ENCODE measurements at places on chromosomes 16 and 17. TPM values are rescaled to one million over a fixed set of nuclear protein-coding genes. Genes with fewer than 3 reads are reported as not detected.

DNA sequence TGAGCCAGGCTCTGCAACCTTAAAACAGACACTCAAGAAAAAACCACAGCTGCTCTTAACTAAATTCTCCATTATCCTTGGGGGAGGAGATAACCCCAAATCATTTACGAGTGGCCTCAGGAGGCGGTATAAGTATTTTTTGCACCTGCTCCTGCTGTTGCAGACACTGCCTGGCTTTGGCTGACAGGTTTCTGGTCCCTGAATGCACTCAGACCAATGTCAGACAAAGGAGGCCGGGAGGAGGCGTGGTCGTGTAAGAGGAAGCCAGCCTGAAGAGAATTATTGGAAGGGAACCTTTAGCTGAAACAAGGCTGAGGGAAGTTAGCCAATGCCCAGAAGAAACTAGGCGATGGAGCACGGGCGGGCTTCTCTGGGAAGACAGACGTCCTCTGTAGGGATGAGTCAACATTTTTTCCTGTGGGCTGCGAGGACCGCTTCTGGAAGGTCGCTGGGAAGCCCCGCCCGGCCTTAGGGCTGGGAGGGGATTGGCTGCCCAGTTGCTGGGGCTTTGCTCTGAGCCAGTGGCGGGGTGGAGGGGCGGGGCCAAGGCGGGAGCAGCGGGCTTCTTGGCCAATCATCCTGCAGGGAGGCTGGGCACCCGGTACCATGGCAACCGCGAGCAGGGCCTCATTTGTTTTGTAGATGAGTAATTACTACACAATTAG is 82.3 kb downstream of the CCDC182 start:
- no peaks in the 10 kb centered on the region for H3K36me3 ChIP-seq
- peak overlapping the region; percentile 83 for H3K27ac ChIP-seq
- peak overlapping the region; percentile 44 for H3K4me3 ChIP-seq
- DNase-seq: peak; percentile 100
- no peaks in the 10 kb centered on the region for H3K27me3 ChIP-seq

DNA sequence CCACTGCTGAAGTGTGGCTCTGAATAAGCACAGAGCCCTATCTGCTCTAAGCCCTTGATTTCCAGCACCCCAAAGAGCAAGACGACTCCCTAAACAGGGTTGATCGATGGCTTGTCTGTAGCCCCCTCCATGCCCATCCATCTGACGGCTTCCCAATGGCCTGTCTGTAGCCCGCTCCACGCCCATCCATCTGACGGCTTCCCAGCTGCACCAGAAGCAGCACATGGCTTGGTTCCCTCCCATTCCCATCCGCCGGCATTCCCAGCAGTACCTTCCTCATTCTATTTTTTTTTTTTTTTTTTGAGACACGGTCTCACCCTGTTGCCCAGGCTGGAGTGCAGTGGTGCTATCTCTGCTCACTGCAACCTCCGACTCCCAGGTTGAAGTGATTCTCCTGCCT is 64.5 kb downstream of the RBFOX3 start:
- no peaks in the 10 kb centered on the region for H3K36me3 ChIP-seq
- H3K27me3 ChIP-seq: peaks cover 96% of the 10 kb centered on the region
- H3K4me3 ChIP-seq: no peak overlapping the region
- H3K4me1 ChIP-seq: no peaks in the 10 kb centered on the region

The IL17C gene
- not detected for total RNA-seq

DNA sequence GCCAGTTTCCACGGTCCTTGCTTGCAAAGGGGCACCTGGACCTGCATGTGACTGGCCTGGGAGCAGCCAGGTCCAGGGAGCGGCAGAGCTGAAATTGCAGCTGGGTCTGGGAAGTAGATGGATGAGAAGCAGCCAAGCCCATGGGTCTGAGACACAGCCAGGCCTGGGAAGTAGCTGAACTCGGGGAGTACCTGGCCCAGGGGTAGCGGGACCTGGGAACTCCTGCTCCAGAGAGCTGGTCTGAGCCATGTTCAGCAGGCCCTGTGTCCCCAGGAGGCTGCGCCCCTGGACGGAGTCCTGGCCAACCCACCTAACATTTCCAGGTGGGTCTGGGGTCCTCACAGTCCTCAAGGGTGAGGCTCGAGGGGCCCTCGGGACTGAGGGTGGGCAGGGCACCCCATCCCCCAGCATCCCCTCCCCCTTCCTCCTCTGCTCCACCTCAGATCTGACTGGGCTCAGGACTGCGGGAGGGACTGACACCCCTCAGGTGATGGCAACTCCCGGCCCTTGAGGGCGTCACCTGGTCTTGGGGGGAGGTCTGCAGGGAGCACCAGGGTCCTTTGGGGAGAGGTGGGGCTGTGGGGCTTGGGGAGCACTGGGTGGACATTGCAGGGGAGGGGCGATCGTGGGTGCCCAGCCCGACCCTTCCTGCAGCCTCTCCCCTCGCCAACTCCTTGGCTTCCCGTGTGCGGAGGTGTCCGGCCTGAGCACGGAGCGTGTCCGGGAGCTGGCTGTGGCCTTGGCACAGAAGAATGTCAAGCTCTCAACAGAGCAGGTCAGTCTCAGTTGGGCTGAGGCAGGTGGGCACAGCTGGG is 3.0 kb downstream of the MSLN start:
- DNase-seq: no peak
- peaks cover 13% of the 10 kb centered on the region for H3K4me1 ChIP-seq
- no peaks in the 10 kb centered on the region for H3K36me3 ChIP-seq
- H3K27ac ChIP-seq: no peak overlapping the region
- no peaks in the 10 kb centered on the region for H3K27me3 ChIP-seq
- H3K4me3 ChIP-seq: no peak overlapping the region

GRCh38 chr16:88692861-88693260 is 6.6 kb upstream of the SNAI3 start:
- DNase-seq: no peak

- peaks cover 13% of the 10 kb centered on the region for H3K4me1 ChIP-seq
- DNase-seq: peak; percentile 94
- no peak overlapping the region for H3K4me3 ChIP-seq
Measured at GRCh38 chr17:16521070-16521727, 29.2 kb upstream of the LRRC75A start.

The RASL10B gene
- 0.52 TPM for total RNA-seq

GRCh38 chr16:85897382-85897781 is 1.6 kb upstream of the IRF8 start:
- H3K36me3 ChIP-seq: no peaks in the 10 kb centered on the region
- no peaks in the 10 kb centered on the region for H3K4me1 ChIP-seq
- DNase-seq: no peak
- no peak overlapping the region for H3K27ac ChIP-seq
- H3K4me3 ChIP-seq: no peak overlapping the region
- H3K27me3 ChIP-seq: peaks cover 68% of the 10 kb centered on the region

- no peaks in the 10 kb centered on the region for H3K36me3 ChIP-seq
- DNase-seq: no peak
- peaks cover 6% of the 10 kb centered on the region for H3K4me1 ChIP-seq
- no peak overlapping the region for H3K4me3 ChIP-seq
Measured at GRCh38 chr16:57268804-57269800, 15.4 kb downstream of the PLLP start.

GRCh38 chr17:29593591-29594518 is 923 bp downstream of the ANKRD13B start:
- H3K36me3 ChIP-seq: no peaks in the 10 kb centered on the region
- H3K4me3 ChIP-seq: peak overlapping the region; percentile 75
- peak; percentile 6 for DNase-seq
- peaks cover 42% of the 10 kb centered on the region for H3K4me1 ChIP-seq

GRCh38 chr17:83195330-83196023 is 116.1 kb downstream of the METRNL start:
- no peak overlapping the region for H3K27ac ChIP-seq
- H3K36me3 ChIP-seq: no peaks in the 10 kb centered on the region
- peaks cover 23% of the 10 kb centered on the region for H3K4me1 ChIP-seq
- no peak for DNase-seq
- no peaks in the 10 kb centered on the region for H3K27me3 ChIP-seq

GRCh38 chr17:31078290-31078689 is 16.5 kb upstream of the NF1 start:
- H3K4me3 ChIP-seq: no peak overlapping the region
- peak; percentile 35 for DNase-seq
- H3K27ac ChIP-seq: no peak overlapping the region
- H3K27me3 ChIP-seq: no peaks in the 10 kb centered on the region
- H3K4me1 ChIP-seq: no peaks in the 10 kb centered on the region
- no peaks in the 10 kb centered on the region for H3K36me3 ChIP-seq

GRCh38 chr16:51051671-51052070 is 99.4 kb downstream of the SALL1 start:
- DNase-seq: no peak
- no peaks in the 10 kb centered on the region for H3K4me1 ChIP-seq
- H3K27ac ChIP-seq: no peak overlapping the region

DNA sequence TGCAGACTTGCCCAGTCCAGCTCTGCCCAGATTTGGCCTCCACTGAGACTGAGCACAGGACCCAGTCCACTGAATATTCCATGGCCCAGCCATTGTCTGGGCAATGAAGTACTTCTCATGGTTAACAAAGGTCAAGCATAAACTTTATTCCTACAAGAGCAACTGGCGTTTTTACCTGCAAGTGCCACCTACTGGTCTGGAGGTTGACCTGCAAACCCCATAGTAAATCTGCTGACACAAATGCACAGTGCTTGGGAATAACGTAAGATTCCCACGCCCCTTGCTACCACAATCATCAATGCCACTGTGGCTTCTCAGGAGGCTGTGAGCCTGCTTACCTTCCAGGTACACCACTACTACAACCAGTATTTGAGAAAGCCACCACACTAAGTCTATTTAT is 170.2 kb downstream of the CEP112 start:
- no peaks in the 10 kb centered on the region for H3K36me3 ChIP-seq
- no peak overlapping the region for H3K27ac ChIP-seq
- H3K27me3 ChIP-seq: no peaks in the 10 kb centered on the region

DNA sequence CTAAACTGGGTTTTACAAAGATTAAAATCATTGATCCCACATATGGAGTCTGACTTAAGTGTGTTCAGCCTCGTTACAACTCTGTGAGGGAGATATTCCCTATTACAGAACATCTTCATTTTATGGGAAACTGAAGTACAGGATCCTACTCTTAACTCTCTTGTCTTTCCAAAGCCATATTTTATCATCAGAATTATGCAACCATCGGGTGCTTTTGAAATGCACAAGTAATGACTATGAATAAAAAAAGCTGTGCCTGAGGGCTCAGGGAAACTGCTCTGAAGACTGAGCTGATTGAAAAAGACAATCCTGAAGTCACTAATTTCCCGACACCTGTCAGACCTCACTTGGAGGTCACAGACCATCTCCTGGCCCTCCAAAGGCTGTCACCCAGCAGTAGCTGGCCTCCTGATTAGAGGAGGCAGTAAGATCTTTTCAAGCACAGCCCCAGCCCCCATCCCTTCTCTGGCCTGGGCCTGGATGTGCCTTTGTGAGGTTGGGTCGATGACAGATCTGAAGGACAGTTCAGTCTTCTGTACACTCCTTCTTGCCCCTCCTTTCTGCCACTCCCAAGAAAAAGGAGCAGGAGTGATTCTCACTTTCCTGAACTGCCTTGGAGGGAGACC is 5.6 kb downstream of the AKAP1 start:
- no peak for DNase-seq
- H3K4me1 ChIP-seq: peaks cover 13% of the 10 kb centered on the region
- H3K4me3 ChIP-seq: no peak overlapping the region
- H3K27me3 ChIP-seq: no peaks in the 10 kb centered on the region

DNA sequence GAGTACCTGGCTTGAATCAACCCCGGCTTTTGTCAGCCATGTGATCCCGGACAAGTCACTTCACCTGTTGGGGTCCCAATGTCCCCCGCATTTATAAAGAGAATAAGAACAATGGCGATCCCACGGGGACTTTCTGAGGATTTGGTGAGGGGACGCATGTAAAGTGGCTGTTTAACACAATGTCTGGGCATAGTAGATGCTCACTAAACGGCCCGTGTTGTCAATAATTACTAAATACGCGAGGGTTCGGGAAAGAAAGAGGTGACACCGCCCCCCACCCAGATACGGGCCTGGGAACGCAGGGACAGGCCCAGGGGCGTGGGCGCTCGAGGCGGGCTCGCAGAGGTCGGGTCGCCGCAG is 1.8 kb downstream of the SYNGR3 start:
- no peak for DNase-seq
- no peak overlapping the region for H3K4me3 ChIP-seq
- H3K4me1 ChIP-seq: peaks cover 4% of the 10 kb centered on the region
- no peaks in the 10 kb centered on the region for H3K27me3 ChIP-seq

DNA sequence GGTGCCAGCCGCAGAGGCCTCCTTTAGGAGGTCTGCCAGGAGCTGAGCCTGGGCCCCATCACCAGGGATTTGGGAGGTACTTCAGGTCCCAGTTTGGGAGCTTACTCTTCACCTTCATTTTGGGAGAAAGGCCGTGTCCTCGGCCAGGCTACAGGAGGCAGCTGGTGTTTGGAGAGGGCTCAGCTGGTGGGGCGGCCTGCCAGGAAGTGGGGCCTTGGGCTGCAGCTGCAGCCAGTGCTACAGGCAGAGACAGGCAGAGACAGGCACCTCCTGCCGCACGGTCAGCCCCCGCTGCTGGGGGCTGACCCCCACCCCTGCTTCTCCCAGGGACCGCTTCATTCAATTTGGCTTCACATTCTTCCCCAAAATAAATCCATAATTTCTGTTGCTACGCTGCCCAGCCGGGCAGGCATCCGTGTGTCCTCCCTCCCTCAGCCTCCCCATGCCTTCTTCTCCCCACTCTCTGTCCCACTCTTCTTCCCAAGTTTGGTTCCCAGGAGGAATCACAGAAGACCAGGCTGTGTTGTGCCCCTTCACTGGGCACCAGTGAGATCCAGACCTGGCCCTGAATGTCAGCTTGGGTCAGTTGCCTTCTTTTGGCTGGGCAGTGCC is 6.1 kb downstream of the TMEM235 start:
- no peaks in the 10 kb centered on the region for H3K27me3 ChIP-seq
- no peaks in the 10 kb centered on the region for H3K36me3 ChIP-seq
- peaks cover 5% of the 10 kb centered on the region for H3K4me1 ChIP-seq
- H3K4me3 ChIP-seq: no peak overlapping the region
- DNase-seq: no peak

- H3K36me3 ChIP-seq: peaks cover 31% of the 10 kb centered on the region
- no peaks in the 10 kb centered on the region for H3K27me3 ChIP-seq
- no peak overlapping the region for H3K27ac ChIP-seq
- H3K4me1 ChIP-seq: 0 out of 2 replicates have a peak, but pooled peaks cover 4% of the 10 kb centered on the region
- no peak overlapping the region for H3K4me3 ChIP-seq
Measured at GRCh38 chr17:67124450-67125148, 80.2 kb downstream of the CACNG1 start.

GRCh38 chr17:49723423-49723822 is 15.7 kb upstream of the SLC35B1 start:
- no peak overlapping the region for H3K27ac ChIP-seq
- H3K4me3 ChIP-seq: no peak overlapping the region
- H3K27me3 ChIP-seq: no peaks in the 10 kb centered on the region
- no peaks in the 10 kb centered on the region for H3K4me1 ChIP-seq
- H3K36me3 ChIP-seq: no peaks in the 10 kb centered on the region

The PRAC2 gene
- total RNA-seq: 44.1 TPM

Data from PC-3 (cell line).